ENCODE measurements at places on chromosomes 1 and 21.

DNA sequence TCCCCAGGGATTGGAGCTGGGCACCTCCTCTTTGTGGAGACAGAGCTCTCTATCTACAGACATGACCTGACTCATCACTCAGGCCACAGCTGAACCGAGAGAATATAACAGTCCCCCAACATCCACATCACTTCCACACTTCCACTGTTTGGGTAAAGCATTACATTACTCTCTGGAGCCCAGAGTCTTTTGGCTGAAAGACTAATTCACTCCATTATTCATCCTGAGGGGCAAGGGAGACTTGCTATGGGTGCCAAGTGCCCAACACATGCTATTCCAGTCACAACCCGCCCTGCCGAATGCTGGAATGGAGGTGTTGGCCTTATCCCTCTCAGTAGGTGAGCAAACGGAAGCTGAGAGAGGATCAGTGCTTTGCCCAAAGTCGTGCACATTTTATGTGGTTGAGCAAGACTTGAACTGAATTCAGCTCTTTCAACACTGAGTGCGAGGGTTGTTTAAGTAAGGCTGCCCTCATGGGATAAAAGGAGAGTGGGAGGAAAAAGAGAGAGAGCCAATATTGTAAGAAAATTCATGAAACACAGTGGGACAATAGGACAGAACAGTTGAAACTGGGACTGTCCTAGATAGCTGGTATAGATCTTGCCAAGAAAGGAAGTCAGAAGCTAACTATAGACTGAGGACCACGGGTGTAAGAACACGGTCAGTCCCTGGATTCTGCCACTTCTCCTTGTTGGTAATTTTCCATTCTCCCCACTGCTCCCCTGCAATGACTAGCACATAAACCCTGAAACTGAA is 13.5 kb upstream of the CHI3L1 start:
- DNase-seq, result no peak

DNA sequence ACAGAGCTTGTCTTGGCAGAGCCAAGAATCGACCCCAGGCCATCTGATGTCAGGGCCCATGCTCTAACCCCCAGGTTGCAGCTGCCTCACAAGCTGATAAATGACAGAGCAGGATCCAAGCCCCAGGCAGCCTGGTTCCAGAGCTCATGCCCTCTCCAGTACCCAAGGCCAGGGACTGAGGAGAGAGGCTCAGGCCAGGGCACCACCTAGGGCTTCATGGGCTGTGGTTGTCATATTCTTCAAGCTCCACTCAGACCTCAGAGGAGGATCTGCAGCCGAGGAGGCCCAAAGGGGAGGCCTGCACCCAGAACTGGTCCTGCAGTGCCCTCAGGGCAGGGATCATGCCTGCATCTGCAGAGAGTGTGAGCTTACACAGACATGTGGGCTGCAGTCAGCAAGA is 301.1 kb downstream of the MATN1 start:
- DNase-seq, result no peak

DNA sequence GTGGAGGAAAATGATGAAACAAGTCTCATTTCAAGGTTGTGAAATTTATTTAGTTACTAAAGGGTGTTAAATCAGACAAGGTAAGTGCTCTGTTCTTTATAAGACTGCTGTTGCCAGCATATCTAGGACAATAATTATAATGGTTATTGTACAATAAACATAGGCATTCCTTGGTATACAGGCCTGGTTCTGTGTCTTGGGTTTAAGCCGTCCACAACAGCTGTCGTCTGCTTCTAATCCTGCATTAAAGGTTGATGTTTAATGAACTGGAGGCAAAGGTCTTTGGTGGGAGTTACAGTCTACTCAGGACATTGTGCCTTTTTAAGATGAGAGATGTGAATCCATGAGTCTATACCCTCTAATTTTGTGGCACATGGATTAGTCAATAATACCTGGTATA is 23.4 kb upstream of the FMO4 start:
- DNase-seq, result no peak

- DNase-seq, result no peak
Measured at GRCh38 chr1:230907472-230908205, 39.3 kb upstream of the C1orf198 start.

GRCh38 chr1:50197216-50197615 is 88.5 kb downstream of the ELAVL4 start:
- DNase-seq, result no peak

Data from T-cell (primary cell).